ENCODE measurements at places on chromosomes 16 and 17.
A peak's percentile ranks its signal among the peaks of the same experiment; 100 is the strongest.

DNA sequence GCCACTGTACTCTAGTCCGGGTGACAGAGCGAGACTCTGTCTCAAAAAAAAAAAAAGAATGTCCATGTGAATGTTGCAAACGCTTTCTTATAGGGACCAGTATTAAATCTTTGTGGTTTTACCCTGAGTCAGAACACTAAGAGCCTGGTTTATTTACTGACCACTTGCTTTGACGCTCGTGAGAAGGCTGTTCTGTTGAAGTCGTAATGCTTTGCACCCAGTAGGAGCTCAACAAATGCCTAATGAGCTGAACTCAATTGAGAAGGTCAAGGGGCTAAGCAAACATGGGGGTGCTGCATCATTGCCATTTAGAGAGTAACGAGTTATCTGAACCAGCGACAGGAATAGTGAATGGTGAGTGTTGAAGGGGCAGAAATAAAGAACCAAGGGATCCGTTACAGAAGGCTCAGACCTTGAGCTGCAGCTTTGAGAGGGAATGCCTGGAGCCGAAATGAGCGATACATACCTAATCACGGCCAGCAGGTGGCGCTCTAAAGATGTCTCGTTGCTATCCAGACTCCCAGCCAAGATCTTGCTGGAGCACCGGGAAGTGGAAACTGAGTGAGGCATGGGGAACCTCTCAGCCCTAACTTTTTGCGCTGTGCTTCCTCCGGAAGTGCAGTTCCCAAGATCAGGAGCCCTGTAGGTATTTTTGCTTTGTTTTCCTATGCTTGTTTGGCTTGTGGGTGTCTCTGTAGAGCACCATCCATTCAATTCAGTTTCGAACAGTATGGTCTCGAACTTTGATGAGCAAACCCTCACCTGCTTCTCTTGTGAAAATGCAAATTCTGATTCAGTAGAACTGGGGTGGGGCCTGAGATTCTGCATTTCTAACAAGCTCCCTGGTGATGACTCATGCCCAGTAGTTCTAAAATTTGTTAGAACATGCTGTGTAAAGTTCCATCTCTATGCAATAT lies 12.6 kb upstream of the RNF222 start:
- DNase-seq: peak; percentile 84

GRCh38 chr17:53662608-53663007 lies 160.1 kb upstream of the KIF2B start:
- no peak for DNase-seq

DNA sequence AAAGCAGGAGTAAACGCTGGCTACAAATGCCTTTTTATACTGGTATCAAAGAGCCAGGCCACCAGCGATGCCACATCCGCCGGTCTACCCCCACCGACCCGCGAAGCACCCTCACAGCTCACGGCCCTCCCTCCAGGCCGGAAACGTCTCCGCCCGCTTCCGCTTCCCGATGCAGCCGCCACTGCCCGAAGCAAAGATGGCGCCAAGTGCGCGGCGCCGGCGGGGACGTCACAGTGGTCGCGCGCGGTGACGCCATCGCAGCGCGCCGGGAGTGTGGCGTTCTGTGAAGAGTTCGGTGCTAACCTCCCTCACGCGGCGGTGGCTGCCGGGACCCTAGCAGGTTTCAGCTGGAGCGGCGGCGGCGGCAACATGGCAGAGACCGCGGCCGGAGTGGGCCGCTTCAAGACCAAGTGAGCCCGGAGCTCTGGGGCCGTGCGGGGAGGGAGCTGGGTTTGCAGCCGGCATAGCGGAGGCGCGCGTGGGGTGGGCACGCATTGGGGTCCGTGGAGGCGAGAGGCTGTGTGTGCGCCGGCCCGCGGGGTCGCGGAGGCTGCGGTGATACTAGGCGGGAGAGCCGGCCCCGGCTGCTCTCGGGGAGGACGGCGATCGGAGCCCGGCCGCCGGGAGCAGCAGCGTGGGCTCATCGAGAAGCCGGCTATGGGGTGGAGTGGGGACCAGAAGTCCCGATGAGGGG lies at the start of gene TBL3:
Gene TBL3 (plus strand): TSS at position 258 of the 694 bp plus-strand sequence. CDS start 112 bp downstream, at position 370.
- DNase-seq: peak; percentile 95

DNA sequence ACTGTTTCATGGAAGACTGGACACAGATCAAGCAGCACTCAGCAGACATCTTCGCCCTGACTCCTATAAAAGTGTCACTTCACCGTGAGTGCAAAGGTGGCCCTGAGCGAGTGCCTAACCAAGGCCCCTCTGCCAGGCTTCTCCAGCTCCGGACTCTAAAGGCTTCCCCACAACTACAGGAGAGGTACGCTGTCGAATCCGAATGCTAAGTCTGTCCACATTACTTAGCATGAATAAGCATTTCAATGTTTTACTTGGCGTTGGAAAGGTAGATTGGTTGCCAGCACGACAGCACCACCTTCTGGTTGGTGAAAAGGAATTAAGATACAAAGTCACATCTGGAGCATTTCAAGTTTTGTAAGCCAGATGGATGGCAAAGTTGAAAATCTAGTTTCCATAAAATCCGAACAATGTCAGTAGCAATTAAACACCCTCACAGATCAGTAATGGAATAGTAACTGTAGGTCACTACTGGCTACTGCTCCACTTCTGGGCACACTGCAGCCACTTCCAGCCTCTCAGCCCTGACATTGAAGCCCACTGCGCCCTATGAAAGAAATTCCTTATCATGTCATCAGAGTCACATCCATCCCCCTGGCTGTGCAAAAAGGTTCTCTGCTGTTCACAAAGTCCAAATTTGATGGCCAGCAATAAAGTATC lies 100.9 kb downstream of the PARN start:
- DNase-seq: peak; percentile 89

- DNase-seq: no peak
Observed at GRCh38 chr16:2238838-2239675, 2.8 kb downstream of the DNASE1L2 start.

DNA sequence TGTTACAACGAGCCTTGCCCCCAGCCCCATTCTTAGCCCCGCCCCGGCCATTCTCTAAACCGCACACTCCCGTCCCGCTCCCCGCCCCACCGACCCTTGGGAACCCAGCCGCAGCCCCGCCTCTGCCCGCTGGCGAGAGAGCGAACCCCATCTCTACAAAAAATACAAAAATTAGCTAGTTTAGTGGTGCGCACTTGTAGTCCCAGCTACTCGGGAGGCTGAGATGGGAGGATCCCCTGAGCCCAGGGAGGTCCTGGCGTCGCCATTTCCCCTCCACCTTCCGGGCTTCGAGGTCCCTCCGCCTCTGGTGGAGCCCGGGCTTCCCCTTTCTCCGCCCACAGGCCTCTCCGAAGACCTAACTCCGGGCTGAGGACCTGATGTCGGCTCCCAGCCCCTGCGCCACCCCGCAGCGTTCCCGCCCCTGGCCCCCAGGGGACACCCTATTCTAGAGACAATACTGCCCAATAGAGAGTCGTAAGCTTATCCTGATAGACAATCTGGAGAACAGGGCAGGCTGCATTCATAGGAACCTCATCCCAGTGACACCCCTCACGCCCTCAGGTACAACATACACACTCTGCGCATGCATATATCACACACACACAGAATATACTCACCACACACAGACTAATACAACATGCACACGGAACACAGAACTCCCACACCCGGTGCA lies 480 bp upstream of the PROCA1 start:
- DNase-seq: no peak

DNA sequence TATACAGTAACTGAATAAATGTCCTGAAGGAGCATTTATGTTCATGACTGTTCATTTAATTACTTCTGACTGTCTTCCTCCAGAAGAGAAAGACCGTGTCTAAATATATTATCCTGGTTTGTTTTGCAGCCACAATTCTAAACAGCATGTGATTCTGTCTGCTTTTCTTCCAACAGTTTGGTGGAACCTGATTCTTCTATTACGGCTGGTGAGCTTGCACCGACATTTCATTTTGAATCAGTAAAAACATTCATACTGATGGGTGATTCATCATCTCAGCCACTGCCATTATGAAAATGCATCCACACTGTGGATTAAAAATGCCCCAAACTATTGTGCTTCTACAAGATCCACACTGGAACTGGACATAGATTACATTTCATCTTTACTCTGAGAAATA lies 16.9 kb downstream of the KNOP1 start:
- DNase-seq: no peak

GRCh38 chr16:10465821-10466220 lies 80.0 kb downstream of the ATF7IP2 start:
- DNase-seq: no peak

- DNase-seq: no peak
Observed at GRCh38 chr16:85568519-85568918, 44.6 kb upstream of the GSE1 start.

DNA sequence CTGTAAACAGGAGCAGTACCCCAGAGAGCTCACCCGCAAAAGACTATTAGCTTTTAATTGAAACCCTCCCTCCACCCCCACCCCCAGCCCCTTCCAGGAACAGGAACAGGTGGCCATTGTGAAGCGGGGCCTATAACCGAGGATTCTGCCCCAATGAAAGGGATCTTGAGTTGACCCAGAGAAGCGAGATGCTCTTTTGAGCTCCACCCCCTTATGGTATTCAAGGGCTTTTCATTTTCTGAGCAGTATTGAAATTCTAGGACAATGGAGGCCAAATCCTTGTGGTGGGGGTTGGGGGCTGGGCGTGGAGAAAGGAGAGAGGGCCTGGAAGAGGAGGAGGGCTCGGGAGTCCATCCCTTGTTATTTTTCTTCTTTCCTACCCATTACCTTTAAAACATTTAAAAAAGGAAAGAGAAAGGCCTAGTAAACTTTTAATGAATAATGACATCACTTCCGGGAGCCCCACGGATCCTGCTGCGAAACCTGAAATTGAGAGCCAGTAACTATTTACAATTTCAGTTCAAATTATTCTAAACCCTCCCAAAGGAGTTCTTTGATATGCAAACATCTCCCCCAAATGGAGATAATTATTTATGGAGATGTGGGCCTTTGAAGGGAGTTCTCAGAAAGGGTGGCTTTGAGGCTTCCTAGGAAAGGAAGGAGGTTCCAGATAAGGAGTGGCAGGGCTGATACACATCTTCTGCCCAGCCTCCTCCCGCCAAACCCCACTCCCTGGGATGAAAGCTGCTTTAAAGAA lies 30.5 kb downstream of the HS3ST3B1 start:
- DNase-seq: no peak

DNA sequence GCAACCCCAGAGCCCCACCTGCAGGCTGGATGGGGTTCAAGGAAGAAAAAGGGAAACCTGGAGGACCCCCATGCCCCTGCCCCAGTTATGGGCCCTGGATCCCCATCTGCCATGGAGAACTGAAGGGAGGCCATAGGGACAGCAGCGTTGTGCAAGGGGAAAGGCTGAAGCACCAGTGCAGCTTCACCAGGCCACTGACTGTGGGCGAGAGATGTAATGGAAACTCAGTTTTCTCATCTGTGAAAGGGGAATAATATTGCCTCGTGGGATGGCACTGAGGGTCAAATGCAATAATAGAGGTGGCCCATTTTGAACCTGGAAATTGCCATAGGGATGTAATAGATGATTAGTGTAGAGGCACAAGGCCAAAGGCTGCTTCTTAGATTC lies 9.9 kb upstream of the TSPOAP1 start:
- DNase-seq: no peak

GRCh38 chr17:68807998-68808772 lies 147.0 kb downstream of the ABCA8 start:
- no peak for DNase-seq

DNA sequence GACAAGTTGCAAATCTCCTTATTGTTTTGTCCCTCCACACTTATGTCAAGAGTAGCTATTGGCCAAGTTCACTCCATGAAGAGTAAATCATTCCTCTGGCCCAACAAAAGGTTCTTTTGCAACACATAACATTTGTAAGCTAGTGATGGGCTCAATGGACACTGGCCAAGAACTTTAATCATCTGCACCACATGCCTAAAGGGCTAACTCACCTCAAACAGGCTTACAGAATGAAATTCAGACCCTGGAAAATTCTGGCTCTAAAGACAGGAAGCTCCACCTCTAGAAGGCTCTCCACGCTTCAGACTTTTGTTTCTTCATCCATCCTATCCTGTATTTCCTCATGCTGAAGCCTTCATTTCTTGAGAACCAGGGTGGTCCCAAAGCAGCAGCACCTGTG lies 10.9 kb upstream of the ANKFN1 start:
- DNase-seq: no peak

DNA sequence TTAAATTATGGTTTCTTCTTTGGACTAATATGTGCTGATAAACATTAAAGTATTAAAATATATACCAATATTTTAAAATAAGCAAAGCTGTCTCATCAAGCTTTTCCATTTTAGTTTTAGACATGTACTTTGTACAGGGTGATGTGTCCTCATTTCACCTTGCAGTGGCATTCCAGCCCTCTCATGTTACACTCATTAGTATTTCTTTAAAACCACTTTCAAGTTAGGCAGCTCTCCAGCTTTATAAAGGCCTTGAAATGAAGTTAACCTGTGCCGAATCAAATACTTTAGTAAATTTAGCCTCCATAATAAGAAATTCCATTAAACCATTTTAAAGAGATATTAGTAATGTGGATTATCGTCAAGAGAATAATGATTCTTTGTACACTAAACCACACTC lies 107.6 kb upstream of the HLF start:
- DNase-seq: no peak

DNA sequence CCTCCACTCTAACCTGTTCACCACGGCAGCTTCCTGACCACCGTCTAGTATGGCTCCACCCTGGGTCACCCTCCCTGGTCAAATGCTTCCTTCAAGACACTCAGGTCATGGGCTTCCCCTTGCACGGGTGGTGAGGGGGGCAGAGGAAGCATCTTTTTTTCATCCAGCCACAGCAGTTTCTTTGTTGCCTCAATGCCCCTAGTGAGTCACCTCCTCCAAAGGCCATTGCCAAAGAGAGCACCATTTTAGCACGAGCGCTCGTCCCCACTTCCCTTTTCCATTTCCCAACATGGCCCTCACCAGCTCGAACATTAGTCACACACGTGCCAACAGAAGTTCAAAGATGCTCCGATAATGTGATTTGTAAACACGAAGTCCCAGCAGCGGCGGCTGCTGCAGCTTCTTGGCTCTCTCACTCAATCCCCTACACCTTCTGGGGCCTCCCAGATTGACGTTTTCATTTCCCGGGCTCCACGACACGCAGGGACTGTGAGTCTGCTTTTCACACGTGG lies 134.6 kb downstream of the GAS7 start:
- DNase-seq: no peak

DNA sequence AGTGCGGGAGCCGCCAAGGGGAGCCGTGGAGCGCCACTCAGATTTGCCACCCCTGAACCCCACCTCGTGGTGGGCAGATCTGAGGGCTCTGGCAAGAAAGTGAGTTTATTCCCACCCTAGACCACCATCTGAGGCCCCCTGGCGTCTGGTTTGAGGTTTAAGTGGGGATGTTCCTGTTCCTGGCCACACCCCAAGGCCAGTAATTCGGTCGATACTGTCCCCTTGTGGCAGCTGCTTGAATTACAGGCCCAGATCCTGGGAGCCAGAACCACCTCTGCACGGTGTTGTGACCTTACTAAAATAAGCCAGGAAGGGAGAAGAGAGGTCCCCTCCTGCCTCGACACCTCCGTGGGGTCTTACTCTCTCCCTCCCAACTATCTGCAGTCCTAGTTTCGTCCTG lies 3.3 kb upstream of the LAT start:
- no peak for DNase-seq
